ENCODE measurements at places on chromosomes 7 and 10.

DNA sequence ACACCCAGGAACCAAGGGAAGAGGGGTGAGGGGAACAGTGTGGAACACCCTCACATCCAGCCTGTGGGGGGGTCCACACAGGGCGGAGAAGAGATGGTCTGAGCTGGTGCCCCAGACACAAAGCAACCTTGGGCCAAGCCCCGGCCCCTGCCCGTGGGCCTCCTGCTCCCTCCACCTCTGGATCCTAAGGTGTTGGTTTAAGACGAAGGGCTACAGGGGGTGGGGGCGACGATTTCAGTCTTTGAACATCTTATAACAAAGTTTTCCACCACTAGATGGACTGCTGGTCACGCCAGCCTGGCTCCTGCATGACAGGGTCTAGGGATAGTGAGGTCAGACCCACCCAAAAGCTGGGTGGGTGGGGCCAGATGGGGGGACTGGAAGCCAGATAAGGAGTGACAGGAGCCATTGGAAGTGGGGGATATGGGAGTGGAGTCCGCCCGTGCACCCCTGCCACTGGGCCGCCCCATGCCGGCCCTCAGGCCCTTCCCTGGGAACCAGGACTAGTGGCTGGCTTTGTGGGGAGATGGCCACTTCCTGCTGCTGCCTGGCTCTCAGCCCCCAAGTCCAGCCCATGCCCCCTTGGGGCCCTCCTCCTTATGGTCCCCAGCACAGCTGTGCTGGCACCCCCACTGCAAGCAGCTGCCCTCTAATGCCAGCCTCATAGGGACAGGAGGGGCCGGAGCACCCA is 98.4 kb downstream of the RGS10 start:
- no peak for DNase-seq

DNA sequence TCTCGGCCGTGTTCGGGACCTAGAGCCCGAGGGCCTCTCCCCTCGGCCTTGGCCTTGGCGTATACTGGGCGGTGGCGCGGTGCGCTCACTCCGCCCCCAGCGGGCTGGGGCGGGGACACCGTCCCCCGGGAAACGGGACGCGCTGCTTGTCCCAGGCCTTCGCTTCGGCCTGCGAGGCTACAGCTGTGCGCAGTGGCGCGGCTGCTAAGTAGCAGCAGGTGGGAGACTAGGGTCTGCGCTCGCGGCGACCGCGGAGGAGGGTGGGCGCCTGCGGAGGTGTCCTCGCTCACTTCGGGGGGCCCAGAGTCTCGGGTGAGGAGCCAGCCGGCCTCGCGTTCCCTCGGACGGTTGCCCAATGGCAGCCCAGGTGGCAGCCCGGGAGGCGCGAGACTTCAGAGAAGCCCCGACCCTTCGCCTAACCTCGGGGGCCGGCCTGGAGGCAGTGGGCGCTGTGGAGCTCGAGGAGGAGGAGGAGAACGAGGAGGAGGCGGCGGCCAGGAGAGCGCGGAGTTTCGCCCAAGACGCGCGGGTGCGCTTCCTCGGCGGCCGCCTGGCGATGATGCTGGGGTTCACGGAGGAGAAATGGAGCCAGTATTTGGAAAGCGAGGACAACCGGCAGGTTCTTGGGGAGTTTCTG is at the start of gene DNAH11:
Gene DNAH11, plus strand, starts transcription at position 149 of the 637 bp plus-strand sequence. Its CDS starts 207 bp downstream, at position 356.
- DNase-seq = no peak

GRCh38 chr10:89664203-89664602 is 19.2 kb upstream of the PANK1 start:
- no peak for DNase-seq

- DNase-seq = no peak
These were observed 104.5 kb downstream of the PIP4K2A start for GRCh38 chr10:22609719-22610465.

DNA sequence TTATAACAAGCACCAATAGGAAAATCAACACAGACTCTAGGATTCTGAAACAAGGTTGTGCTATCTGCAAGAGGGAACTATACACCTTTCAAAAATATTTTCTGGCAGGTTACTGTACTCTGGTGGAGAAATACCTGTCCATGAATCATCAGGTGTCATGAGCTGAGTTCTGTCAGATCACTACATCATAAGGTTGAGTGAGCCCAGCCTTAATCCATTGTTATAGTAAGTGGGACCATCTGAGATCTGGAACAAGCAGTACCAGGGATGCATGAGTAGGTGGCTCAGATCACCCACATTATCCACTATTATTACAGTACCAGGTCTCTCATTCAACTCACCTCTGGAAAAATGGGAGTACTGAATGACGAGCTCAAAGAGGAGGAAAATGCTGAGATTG is 212.4 kb downstream of the DGKI start:
- DNase-seq = no peak

DNA sequence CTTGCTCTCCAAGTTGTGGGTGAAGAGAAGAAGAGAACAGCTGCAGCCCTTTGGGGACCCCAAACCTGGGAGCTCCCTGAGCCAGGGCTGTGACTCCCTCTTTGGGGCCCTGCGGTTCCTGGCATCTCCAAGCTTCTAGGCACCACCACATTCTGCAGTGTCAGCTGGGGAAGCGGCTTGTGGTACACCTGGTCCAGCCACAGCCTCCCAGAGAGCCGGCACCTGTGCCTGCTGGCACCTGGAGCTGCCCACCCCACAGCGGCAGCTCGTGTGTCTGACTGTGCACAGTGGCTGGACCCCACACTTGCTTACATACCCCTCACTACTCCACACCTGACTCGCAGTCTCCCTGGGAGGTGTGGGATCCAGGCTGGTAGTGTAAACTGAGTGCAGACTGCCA is 23.5 kb downstream of the FAM241B start:
- no peak for DNase-seq

DNA sequence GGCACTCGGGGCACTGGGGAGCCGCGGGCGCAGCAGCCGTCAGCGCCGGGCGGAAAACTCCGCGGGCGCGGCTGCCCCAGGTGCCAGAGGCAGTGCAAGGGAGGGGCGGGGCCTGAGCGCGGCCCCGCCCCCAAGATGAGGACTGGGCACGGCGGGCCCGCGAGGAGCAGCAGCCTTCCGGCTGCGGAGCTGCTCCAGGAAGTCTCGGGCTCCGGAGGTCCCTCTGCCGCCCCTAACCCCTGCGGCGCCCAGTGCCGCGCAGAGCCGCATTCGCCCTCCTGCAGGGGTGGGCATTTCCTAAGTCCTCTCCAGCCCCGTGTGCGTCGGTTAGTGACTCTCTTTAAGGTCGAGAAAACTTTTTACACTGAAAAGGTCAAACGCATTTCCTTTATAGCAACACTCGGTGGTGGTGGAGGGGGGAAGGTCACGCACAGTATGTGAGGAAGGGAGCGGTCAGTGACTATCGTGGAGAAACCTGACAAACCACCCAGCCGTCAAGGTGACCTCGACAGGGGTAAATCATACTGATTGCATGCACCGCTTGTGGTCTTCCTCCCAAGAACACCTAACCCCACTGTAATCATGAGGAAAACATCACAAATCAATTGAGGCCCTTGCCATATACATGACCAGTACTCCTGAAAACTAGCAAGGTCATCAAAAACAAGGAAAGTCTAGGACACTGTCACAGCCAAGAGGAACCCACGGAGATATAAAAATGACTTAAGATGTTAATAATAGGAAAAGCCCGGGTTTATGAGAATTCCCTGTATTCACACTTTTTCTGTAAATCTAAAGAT is at the start of gene ANXA11:
Gene ANXA11, minus strand, starts transcription at position 61 of the 800 bp plus-strand sequence. CDS start 32,676 bp downstream, outside the sequence.
- no peak for DNase-seq

DNA sequence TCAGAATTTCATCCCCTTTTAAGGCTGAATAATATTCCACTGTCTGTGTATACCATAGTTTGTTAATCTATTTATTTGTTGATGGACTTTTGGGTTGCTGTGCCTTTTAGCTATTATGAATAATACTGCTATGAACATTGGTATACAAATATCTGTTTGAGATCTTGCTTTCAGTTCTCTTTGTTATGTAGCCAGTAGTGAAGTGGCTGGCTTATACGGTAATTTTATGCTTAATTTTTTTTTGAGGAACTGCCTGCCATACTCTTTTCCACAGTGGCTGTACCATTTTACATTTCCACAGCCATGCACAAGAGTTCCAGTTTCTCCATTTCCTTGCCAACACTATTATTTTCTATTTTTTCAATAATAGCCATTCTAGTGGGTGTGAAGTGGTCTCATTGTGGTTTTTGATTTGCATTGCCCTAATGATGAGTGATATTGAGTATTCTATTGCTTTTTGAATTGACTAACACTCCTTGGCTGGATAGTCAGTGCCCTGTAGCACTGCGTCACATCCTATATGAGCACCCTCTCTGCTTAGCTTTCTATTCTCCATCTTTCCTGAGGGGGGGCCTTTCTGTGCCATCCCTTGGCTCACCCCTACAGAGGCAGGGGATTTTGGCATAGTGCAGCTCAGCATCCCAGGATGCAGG is 29.4 kb upstream of the RAPGEF5 start:
- DNase-seq = no peak

DNA sequence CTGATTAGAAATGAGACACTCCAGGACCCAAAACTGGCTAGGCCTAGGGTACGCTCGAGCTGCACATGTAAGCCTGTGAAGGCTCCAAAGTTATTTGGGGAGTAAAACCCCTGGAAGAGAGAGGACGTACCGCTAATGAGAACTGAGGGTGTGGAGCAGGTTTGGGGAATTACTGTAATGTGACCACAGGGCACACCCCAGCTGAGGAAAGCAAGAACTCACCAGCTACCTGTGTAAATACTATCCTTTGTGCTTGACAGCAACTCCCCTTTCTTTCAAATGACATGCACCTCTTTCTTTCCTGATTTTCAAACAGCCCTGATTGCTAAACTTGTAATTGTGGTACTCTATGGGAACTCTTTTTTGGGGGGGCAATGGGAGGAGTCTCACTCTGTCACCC is 147.2 kb downstream of the JAZF1 start:
- no peak for DNase-seq

- DNase-seq = no peak
These were observed 177.4 kb downstream of the CELF2 start for GRCh38 chr10:11194859-11195586.

- DNase-seq = no peak
These were observed 100.0 kb downstream of the GRID1 start for GRCh38 chr10:86266446-86267242.

GRCh38 chr7:148807436-148807835 is 76.7 kb downstream of the EZH2 start:
- no peak for DNase-seq

DNA sequence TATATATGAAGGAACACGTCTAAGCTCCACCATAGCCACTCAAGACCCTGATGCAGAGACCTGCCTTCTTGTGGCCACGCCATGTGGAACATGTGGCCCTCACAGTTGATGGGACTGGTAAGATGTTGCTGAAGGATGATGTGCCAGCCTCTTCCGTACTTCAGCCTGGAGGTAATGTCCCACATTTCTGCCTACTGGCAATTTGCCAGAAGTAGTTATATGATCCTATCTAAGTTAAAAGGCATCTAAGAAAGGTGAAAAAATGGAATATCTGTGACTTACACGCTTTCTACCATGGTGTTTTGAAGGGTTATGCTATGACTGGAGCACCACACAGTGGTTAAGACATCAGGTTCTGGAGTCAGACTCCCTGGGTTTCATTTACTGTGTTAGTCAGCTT is 948.7 kb upstream of the GHITM start:
- DNase-seq = no peak

DNA sequence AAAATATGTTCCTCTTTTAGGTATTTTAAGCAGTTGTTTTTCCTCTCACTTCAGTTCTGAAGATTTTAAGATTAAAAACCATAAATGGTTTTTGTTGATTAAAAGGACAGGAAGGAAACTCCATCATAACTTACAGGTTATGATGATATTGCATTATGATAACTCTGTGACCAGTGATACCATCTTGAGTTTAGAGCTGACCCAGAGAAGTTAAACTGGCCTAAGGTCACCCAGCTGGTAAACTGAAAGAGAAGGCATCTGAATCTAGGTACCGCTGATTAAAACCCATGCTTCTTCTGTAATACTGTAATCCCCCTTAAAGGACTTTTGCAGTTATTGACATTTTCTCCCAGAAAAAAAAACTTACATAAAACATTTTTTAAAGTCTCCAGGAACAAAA is 29.6 kb downstream of the LOXL4 start:
- no peak for DNase-seq

GRCh38 chr10:74674927-74675326 is 151.5 kb upstream of the KAT6B start:
- DNase-seq = no peak

- DNase-seq = no peak
These were observed 85.0 kb downstream of the PRKCQ start for GRCh38 chr10:6494936-6495592.

DNA sequence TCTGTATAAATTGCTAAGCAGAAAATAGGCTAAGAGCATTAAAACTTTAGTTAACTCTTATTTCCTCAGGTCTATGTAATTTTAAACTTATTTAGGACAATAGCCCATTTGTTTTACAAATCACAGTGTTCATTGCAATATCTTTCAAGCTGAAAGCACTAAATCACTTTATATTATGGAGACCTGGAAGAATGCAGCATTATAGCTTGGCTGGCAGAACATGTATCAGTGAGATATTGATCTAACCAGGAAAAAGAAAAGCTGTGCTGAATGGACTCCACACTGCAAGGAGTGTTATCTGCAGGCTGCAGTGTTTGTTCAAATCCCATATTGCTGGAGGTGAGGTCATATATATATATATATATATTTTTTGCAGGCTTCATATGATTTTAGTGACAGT is 517.5 kb downstream of the NRG3 start:
- no peak for DNase-seq

GRCh38 chr7:25923741-25924460 is 228.1 kb upstream of the NFE2L3 start:
- no peak for DNase-seq

DNA sequence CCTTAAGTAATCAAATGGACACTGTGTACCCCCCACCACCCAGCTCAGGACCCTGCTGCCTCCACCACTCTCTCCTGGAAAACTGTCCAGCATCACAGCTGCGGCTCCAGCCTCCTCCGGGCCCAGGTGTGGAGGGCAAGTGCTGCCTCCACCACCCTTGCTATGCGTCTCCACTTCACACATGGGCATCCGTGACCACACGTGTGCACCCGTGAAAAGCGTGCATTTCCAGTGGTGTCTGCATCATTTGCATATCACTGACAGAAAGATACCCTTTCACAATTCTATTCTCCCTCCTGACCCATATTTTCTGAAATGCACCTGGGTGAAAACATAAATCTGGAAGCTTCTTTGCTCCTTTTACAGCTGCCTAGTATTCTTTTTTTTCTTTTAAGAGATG is 89.7 kb upstream of the PDGFA start:
- no peak for DNase-seq

DNA sequence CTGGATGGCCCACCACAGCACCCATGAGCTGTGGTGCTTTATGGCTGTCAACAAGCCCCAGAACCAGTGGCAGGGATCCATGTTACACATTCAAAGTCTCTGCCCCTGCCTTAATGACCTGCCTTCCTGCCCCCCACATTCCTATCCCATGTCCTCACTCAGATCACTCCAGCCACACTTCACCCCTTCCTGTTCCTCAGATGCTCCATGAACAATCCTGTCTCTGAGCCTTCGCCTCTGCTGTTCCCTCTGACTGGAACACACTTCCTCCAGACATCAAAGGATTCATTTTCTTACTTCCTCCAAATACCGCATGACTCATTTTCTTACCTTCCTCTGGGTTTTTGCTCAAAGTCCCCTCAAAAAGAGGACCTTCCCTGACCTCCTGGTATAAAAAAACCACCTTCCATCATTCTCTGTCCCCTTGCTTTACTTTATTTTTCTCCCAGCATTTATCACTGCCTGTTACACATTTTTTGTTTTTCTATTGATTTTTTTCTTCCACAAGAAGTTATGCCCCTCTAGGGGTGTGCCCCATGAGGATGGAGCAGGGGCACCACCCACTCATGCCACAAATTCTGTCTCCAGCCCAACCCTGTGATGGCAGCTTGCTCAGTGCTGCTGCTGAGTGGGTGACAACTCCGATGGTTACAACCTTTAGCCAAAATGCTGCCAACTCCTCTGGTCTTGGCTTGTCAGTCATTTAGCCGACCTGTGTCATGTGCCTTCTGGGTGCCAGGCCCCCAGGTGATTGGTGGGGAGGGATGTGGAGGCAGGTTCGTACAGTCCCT is 18.2 kb downstream of the COL13A1 start:
- no peak for DNase-seq
